ENCODE measurements at places on chromosomes 12 and 14. TPM values are rescaled to one million over a fixed set of nuclear protein-coding genes. Genes with fewer than 3 reads are reported as not detected.

DNA sequence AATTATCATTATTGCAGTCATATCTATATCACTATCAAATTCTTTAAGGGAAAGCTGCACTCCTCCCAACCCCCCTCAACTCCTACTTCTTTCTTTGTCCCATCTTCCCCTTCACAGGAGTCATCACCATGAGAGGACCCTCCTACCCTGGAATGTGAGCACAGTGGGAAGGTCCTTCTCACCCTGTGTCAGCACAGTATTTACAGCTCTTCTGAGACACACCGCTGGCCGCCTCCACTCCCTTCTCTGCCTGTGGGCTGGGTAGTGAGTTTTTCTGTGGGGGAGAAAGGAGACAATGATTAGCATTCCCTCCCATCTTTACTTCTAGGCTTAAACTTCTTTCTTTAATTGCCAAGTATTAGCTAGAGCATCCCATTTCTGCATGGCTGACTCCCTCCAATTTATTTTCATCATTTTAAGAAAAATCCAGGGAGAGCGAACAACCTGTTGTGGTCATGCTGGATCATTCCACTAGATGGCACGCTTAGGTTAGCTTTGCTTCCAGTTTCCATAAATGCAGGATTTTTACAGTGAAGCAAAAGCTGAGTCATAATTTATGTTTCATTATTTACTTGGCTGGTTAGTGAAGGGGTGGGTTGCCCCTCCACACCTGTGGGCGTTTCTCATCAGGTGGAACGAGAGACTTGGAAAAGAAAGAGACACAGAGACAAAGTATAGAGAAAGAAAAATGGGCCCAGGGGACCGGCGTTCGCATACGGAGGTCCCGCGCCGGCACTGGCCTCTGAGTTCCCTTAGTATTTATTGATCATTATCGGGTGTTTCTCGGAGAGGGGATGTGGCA lies 188.5 kb downstream of the ALX1 start:
- no peaks in the 10 kb centered on the region for H3K27me3 ChIP-seq
- DNase-seq: peak; percentile 88
- no peaks in the 10 kb centered on the region for H3K36me3 ChIP-seq
- H3K4me3 ChIP-seq: peak overlapping the region; percentile 31
- H3K27ac ChIP-seq: no peak overlapping the region
- H3K4me1 ChIP-seq: peaks cover 7% of the 10 kb centered on the region

DNA sequence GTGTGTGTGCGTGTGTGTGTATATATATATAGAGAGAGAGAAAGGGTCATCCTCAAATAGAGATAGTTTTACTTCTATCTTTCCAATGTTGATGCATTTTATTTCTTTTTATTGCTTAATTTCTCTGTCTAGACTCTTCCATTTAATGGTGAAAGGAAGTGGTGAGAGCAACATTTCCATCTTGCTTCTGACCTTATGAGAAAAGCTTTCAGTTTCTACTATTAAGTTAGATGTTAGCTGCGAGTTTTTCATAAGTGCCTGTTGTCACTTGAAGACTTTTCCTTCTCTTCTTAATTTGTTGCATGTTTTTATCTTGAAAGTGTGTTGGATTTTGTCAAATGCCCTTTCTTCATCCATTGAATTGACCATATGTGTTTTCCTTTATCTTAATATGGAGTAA lies 304.4 kb upstream of the FAR2 start:
- no peaks in the 10 kb centered on the region for H3K36me3 ChIP-seq
- H3K27ac ChIP-seq: no peak overlapping the region
- H3K4me3 ChIP-seq: no peak overlapping the region
- H3K27me3 ChIP-seq: no peaks in the 10 kb centered on the region
- no peak for DNase-seq
- H3K4me1 ChIP-seq: no peaks in the 10 kb centered on the region

DNA sequence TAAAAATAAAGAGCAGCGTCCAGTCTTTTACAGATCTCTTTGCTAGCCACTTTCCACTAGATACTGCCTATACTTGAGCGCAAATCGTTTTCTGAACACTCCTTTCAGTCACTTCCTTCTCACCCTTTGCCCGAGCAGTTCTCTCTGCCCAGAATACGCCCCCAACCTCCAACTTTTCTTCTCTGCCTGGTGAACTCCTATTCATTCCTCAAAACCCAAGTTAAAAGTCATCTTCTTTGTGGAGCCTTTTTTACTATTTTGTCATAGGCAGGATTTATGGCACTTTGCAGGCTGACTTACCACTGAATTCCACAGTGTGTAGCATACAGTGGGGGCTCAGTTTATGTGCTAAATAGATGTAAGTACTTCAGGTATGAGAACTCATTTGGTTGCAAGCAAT lies 4.0 kb downstream of the CCDC63 start:
- no peak overlapping the region for H3K27ac ChIP-seq
- no peak overlapping the region for H3K4me3 ChIP-seq
- no peaks in the 10 kb centered on the region for H3K27me3 ChIP-seq
- H3K36me3 ChIP-seq: no peaks in the 10 kb centered on the region
- peaks cover 8% of the 10 kb centered on the region for H3K4me1 ChIP-seq
- no peak for DNase-seq

- DNase-seq: peak; percentile 24
- H3K27me3 ChIP-seq: peaks cover 70% of the 10 kb centered on the region
- no peak overlapping the region for H3K4me3 ChIP-seq
- no peak overlapping the region for H3K27ac ChIP-seq
- H3K36me3 ChIP-seq: no peaks in the 10 kb centered on the region
Measured at GRCh38 chr14:104119488-104120251, 18.7 kb upstream of the KIF26A start.

DNA sequence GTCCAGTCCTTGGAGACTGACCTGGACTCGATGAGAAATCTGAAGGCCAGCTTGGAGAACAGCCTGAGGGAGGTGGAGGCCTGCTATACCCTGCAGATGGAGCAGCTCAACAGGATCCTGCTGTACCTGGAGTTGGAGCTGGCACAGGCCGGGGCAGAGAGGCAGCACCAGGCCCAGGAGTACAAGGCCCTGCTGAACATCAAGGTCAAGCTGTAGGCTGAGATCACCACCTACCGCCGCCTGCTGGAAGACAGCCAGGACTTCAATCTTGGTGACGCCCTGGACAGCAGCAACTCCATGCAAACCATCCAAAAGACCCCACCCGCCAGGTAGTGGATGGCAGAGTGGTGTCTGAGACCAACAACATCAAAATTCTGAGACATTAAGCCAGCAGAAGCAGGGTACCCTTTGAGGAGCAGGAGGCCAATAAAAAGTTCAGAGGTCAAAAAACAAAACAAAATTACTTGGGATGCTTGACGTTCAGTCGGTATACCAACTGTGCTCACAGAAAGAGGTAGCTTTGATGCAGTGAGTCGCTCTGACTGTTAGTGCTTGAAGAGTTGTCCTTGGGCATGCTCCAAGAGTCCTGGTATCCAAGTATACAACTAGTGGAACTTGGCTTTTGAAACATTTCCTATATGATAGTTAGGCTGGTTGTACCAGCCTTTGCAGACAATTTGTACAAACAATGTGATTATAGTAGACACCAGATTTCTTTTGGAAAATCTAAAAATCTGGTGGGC lies 4.8 kb downstream of the MED6 start:
- H3K4me1 ChIP-seq: peaks cover 12% of the 10 kb centered on the region
- DNase-seq: no peak
- H3K27me3 ChIP-seq: no peaks in the 10 kb centered on the region
- H3K36me3 ChIP-seq: peaks cover 43% of the 10 kb centered on the region
- H3K27ac ChIP-seq: no peak overlapping the region
- H3K4me3 ChIP-seq: no peak overlapping the region

DNA sequence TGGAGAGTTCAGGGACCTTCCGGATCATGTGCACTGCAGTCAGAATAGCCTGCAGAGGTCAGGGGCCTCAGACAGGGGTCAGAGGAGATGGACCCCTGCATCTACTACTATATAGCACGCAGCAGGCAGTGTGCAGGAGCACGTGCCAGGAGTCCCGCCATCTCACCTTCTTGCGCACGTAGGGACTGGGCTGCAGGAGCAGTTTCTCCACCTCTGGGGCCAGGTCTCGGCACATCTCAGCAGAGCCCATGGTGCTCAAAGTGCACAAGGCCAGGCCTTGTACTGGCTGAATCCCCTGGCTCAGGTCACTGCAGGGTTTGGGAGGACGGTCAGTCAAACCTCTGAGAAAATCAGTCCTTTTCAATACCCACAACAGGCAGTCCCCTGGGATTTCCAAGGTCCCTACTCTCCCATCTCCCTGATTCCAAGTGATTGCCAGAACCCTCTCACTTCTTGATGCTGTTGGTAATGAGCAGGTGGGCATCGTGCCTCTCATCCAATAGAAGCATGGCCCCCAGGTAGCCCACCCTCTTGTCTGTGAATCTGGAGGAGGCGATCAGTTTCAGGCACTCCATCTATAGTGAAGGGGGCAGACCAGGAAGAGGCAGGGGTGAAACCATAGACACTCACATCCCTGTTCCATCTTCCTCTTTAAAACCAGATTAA lies 1.3 kb downstream of the AP1G2 start:
- DNase-seq: no peak
- H3K4me1 ChIP-seq: peaks cover 28% of the 10 kb centered on the region
- peaks cover 35% of the 10 kb centered on the region for H3K36me3 ChIP-seq
- peaks cover 5% of the 10 kb centered on the region for H3K27me3 ChIP-seq
- peak overlapping the region; percentile 87 for H3K27ac ChIP-seq

Gene CFAP251
- 0.29 TPM for total RNA-seq

Gene HOXC9
- not detected for total RNA-seq

Gene ASPG
- total RNA-seq: not detected

Gene BCAT1
- 7.4 TPM for total RNA-seq

Gene FAM90A1
- total RNA-seq: not detected

DNA sequence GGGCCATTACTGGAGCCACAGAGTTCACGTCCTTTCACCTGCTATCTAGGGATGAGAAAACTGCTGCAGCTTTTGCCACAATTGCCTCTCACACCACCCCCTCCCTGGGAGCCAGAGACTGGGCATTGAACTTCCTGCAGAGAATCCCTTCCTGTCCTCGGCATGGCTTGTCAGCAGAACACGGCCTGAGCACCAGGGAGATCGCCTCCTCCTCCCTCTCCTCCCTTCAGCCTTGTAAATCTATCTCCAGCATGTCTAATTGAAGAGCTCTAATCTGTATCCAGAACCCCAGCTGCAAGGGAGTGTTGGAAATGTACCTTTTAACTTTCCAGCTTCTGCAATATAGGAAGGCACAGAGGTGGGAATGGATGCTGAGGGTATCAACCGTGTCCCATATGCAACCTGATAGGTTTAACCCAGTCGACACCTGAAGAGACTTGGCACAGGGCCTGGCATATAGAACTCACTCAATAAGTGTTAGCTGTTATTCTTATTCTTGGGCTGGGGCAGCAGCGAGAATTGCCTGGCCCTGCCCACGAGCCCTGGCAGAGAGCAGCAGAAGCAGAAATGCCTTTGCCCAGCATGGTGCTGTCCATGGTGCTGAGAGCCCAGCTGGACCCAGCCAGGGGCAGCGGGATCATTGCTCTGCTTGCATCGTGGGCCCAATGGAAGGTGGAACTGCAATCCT lies 26.8 kb downstream of the TMEM63C start:
- no peaks in the 10 kb centered on the region for H3K4me1 ChIP-seq
- no peak overlapping the region for H3K27ac ChIP-seq
- H3K4me3 ChIP-seq: no peak overlapping the region
- DNase-seq: peak; percentile 90
- peaks cover 27% of the 10 kb centered on the region for H3K27me3 ChIP-seq

Gene LPAR5
- 6.1 TPM for total RNA-seq

Gene AVPR1A
- total RNA-seq: not detected

Gene PRB2
- total RNA-seq: not detected

Gene CLEC4C
- not detected for total RNA-seq

Gene KRT85
- total RNA-seq: not detected

GRCh38 chr12:53543539-53543938 lies 36.3 kb upstream of the NPFF start:
- DNase-seq: peak; percentile 48
- H3K27ac ChIP-seq: no peak overlapping the region
- H3K36me3 ChIP-seq: peaks cover 20% of the 10 kb centered on the region
- no peaks in the 10 kb centered on the region for H3K27me3 ChIP-seq
- no peak overlapping the region for H3K4me3 ChIP-seq

DNA sequence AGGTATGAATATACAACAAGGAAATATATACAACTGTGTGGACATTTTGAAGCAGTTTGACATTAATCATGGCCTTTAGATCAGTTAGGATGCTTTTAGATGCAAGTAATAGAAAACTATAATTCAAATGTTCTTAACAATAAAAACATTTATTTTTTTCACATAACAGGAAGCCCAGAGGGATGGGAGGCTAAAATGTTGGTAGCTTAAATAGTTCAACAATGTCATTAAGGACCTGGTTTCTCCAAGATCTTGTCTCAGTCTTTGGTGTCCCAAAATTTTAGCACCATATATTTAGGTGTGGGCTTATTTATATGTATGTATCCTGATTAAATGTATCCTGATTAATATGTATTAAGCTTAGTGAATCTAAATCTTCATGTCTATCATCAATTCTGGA lies 292.4 kb downstream of the NUAK1 start:
- no peak for DNase-seq
- H3K4me1 ChIP-seq: no peaks in the 10 kb centered on the region
- H3K36me3 ChIP-seq: no peaks in the 10 kb centered on the region
- H3K27me3 ChIP-seq: no peaks in the 10 kb centered on the region
- no peak overlapping the region for H3K27ac ChIP-seq

Gene NAV3
- 18.9 TPM for total RNA-seq

- no peaks in the 10 kb centered on the region for H3K4me1 ChIP-seq
- peaks cover 19% of the 10 kb centered on the region for H3K36me3 ChIP-seq
- DNase-seq: peak; percentile 35
- H3K27ac ChIP-seq: no peak overlapping the region
Measured at GRCh38 chr12:92879698-92880322, 49.3 kb downstream of the EEA1 start.
